Fibroblast of villous mesenchyme (primary cell): ENCODE measurements at places on chromosomes 5 and 9. TPM values are rescaled to one million over a fixed set of nuclear protein-coding genes. Genes with fewer than 3 reads are reported as not detected.

The S1PR3 gene
- total RNA-seq, result 102 and 279 TPM in 2 replicates

The CDH10 gene
- total RNA-seq, result 0.97 and 2.2 TPM in 2 replicates

The TENT4A gene
- 20.0 and 23.3 TPM in 2 replicates for total RNA-seq

The RGS7BP gene
- 0.32 TPM in 1 of 2 replicates, not detected in the other for total RNA-seq

- peak; percentile 7 for DNase-seq
Observed at GRCh38 chr5:168179192-168179593, 112.3 kb upstream of the WWC1 start.

- peak; percentile 81 for DNase-seq
Observed at GRCh38 chr5:143506836-143507552, 103.5 kb upstream of the NR3C1 start.

GRCh38 chr9:121246821-121247561, 21.0 kb upstream of the GSN start:
- peak; percentile 68 for DNase-seq

DNA sequence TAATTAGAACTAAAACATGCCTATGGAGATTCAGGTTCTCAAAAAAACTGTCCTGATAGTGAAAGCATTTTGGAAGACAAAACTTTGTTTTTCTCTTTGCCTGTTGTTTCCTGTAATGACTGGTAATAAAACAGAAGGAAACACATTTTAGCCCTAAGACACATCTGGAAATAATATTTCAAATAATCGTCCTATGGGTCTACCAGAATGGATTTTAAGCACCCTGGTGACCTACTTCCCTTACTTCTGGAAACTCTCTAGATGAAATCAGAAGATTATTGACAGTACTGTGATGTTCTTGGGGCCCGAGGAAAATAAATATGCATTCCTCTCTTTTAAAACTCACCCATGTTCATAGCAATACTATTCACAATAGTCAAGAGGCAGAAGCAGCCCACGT, 110.1 kb upstream of the TLE4 start:
- peak; percentile 40 for DNase-seq

- no peak for DNase-seq
Observed at GRCh38 chr5:119079318-119079921, 8.5 kb downstream of the DMXL1 start.

- peak; percentile 36 for DNase-seq
Observed at GRCh38 chr9:8205576-8205975, 406.0 kb upstream of the DMAC1 start.

DNA sequence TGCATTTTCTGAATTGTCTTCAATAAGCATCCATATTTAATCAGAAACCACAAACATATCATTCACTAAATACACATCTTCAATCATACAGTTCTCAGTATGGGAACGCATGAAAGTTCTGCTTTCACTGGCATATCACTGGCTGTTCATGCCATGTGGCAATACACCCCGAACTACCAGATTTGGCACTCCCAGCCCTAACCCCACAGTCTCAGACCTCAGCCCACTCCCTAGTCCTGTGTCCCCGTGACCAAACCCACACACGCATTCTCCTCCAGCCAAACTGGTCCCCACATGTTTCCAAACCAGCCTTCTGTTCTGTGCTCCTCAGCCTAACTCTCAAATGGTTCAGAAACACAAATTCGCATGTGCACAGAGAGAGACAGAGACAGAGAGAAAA, 20.6 kb downstream of the KCNMB1 start:
- no peak for DNase-seq

DNA sequence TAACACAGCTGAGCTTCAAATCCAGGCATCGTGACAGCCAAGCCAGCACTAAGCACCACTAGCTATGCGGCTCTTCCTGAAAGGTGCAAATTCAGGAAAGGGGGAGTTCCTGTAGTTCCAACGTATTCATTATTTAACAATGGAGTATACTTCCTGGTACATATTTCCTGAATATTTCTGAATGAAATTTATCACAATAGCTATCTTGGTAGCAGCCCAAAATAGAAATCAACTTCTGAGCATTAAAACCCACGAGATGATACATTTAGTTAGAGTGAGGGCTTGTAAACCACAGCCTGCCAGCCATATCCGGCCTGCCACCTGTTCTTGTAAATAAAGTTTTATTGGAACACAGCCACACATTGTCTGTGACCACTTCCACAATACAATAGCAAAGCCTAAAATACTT, 109.7 kb upstream of the RETREG1 start:
- DNase-seq, result no peak

- no peak for DNase-seq
Observed at GRCh38 chr5:97096191-97096590, 46.2 kb downstream of the LIX1 start.

GRCh38 chr9:20618361-20618802, 3.9 kb downstream of the MLLT3 start:
- peak; percentile 69 for DNase-seq

- DNase-seq, result no peak
Observed at GRCh38 chr9:76020652-76021051, 130.2 kb downstream of the PCSK5 start.

DNA sequence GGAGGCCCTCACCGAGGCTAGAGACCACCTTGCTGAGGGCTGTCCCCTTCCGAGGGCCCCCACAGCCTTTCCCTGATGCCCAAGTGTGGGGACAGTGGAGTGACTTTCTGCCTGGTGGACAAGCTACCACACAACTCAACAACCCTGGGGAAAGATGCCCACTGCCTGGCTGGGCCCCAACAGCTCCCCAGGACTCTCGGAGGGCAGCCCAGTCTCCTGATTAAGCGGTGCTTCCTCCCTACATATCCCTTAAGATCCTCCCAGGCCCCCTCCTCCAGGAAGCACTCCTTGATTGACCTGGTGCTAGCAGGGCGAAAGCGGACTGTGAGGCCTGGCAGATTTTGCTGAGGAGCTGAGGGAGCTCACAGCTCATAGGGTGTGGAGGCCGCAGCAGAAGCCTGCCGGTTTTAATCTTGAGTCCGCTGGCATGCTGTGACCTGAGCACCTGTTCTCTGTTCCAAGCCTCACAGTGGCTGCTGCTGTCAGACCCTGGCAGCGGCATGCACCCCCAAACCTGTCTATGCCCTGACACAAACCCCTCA, 2.2 kb downstream of the NSMF start:
- no peak for DNase-seq

- no peak for DNase-seq
Observed at GRCh38 chr9:103811462-103811861, 282.6 kb upstream of the SMC2 start.
